ENCODE measurements at places on chromosomes 11 and 22.

DNA sequence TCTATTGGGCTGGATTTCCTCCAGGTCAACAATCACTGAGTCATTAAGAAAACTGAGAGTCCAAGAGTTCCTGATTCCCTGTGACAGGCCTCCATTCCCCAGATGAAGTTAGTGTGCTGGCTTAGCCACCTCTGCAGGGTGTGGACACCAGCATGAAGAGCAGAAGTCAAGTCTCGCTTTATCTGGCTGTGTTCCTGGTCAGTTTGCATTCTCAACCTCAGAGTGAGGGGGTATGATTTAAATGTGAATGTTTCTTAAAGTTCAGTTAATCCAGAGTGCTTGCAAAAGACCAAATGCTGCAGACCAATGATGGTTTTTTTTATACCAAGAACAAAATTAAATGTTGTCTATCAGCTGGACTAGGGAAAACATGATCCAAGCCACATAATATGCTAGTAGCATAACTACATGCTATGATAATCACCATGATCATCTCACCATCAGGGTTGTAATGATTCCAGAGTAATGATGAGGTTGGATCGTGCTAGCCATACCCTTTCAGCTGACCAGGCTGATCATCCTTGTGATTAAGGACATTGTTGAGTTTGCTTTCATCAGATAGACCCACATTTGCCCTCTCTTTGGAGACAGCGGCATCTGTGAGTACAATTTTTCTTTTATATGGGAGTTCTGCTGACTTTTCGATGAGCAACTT is 145.8 kb upstream of the ARHGAP20 start:
- no peak for DNase-seq

- DNase-seq = no peak
These were observed 104.0 kb downstream of the FAR1 start for GRCh38 chr11:13772223-13773046.

DNA sequence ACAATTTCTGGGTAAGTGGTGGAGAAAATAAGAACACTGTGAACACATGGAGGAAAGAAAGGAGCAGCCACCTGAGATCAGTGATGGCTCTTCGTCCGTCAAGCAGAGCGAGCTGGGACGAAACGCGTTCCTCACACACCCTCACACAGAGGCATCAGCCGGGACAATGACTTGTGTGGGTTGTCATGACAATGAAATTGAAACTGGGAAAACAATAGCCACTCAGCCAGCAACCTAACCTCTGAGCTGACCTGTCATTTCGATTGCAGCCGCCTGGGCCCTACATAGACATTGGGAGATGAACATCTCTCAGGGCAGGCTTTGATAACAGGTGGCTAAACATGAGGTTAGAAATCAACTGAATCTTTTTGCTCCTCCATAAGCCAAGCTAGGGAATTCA is 51.3 kb downstream of the TRIM29 start:
- DNase-seq = no peak

- DNase-seq = no peak
These were observed 131.2 kb downstream of the VPREB1 start for GRCh38 chr22:22375576-22376351.

DNA sequence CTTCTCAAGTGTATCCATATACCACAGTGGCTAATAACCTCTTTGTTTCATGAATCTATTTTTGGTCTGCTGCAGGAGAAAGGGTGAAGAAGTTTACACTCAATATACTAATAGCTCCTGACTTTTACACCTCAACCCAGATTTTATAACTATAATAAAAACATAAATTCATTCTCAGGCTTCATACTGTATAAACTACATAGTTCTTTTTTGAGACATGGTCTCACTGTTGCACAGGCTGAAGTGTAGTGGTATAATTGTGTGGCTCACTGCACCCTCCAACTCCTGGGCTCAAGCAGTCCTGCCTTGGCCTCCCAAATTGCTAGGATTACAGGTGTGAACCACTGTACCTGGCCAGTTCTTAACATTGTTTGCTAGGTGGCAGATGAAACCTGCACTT is 17.8 kb upstream of the CCDC179 start:
- DNase-seq = no peak

- no peak for DNase-seq
These were observed 69.7 kb upstream of the GRAMD1B start for GRCh38 chr11:123360267-123360936.

- peak; percentile 37 for DNase-seq
These were observed 98.0 kb upstream of the ASPHD2 start for GRCh38 chr22:26330971-26331625.

DNA sequence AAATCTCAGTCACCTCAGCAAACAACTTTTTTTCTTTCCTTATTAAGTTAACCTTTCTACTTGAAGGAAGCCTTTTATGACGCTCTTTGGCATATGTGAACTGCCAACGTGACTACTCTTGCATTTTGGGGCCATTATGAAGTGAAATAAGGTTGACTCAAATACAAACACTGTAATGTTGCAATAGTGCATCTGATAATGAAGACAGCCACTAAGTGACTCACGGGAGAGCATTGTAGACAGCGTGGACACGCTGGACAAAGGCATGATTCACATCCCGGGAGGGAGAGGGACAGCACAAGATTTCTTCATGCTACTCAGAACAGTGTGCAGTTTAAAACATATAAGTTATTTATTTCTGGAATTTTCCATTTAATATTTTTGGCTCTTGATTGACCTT is 560.8 kb downstream of the ETS1 start:
- no peak for DNase-seq

GRCh38 chr11:134157451-134157850 is 66.3 kb downstream of the NCAPD3 start:
- DNase-seq = no peak

DNA sequence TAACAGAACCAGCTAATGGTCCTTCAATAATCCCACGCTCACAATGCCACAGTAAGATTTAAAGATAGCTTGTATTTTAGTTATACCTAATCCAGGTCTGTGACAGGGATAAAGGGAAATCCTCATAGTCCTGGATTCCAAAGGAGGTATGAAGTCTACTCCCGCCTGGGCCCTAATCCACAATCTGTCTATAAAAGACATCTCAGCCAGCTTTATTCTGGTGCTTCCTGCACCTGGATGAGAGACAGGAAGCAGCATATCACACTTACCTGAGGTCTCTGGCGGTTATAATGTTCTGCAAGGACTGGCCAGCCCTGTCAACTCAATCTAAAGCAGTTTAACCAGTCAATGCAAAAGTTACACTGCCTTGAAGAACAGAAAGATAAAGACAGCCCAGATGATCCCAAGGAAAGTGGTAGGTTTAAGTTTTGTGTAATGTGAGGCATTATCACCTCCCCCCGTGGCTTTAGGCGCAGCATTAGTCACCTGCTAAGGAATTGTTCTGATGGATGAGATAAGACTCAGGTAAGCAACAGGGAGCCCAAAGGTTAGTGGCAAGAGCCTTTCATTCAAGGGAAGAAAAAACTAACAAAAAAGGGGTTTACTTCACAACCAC is 57.6 kb downstream of the PLEKHA7 start:
- no peak for DNase-seq

- DNase-seq = no peak
These were observed 76.7 kb downstream of the ATG16L2 start for GRCh38 chr11:72890881-72891280.

DNA sequence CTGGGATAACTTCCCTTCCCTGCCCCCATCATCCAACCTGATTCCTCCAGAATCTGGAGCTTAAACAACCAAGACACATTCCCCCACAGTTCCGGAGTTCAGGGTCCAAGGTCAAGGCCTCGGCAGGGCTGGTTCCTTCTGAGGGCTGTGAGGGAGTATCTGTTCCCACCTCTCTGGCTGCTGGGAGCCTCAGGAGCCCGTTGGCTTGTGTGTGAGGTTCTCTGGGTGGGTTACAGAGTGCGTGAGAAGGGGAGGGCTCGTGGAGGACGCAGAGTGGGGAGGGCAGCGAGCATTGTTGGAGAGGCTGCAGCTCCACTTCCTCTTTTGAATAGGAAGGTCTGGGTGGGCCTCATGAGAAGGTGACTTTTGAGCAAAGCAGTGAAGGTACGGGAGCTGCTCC is 8.5 kb downstream of the SERHL2 start:
- DNase-seq = no peak

DNA sequence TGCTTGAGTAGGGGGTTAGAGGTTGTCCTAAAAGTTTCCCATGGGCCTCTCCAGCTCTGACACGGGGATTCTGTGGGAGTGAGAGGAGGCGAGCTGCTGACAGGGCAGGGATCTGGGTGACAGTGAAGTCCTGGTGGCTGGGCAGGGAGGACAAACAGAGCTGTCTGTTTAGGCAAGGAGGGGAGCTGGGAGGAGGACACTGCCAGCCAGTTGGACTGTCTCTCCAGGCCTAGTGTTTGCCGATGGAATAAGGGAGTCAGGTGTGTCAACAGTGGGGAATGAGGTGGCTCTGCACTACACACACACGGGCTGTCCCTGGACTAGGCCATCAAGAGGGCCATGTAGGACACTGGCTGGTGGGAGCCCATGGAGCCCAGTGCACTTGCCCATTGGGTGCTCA is 20.6 kb upstream of the SYT7 start:
- DNase-seq = no peak

GRCh38 chr11:122893131-122893530 is 10.6 kb downstream of the JHY start:
- DNase-seq = no peak

DNA sequence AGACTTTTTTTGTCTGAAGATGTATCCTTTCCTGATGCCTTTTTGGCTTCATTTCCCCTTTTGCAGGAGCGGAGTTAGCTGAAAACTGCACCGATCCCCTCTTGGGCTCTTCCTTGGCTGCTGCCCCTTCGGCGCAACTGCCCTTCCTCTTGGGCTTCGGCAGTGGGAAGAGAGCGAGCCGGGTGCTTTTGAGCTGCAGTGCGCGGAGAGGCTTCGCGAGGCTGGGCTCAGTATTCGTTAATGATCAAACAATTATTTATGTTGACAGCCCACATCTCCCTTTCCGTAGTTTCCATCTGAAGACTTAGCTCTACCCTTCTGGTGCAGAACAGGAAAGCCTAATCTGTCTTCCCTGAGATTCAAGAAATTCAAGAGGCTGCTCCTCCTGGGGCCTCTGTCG is 170.8 kb downstream of the CSNK2A3 start:
- DNase-seq = no peak

- DNase-seq = no peak
These were observed 80.1 kb downstream of the LDLRAD3 start for GRCh38 chr11:36023922-36024321.

DNA sequence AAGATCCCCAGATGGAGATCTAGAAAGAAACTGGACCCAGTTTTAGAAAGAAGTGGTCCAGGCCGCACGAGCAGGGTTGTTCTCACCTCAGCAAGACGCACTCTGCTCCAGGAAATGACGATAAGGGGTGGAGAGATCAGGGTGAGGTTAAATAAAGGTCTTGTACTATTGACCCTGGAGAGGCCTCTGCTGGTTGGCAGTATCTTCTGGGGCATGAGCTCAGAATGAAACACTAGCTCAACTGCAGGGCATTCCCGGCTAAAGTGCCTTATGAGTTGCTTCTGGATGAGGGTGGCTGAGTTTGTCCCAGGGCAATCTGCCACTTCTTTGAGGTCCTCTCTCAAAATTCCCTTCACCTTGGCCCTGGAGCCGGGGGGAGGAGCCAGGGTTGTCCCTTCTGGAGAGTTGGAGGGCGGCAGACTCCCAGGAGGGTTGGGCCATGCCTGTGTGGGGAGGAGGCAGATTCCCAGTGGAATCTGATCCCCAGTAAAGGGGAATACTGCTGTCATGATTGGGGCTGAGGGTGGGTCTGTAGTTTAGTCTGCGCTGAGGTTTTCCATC is 10.9 kb downstream of the USP2 start:
- no peak for DNase-seq

GRCh38 chr22:17570851-17571631 is 7.7 kb downstream of the SLC25A18 start:
- no peak for DNase-seq

DNA sequence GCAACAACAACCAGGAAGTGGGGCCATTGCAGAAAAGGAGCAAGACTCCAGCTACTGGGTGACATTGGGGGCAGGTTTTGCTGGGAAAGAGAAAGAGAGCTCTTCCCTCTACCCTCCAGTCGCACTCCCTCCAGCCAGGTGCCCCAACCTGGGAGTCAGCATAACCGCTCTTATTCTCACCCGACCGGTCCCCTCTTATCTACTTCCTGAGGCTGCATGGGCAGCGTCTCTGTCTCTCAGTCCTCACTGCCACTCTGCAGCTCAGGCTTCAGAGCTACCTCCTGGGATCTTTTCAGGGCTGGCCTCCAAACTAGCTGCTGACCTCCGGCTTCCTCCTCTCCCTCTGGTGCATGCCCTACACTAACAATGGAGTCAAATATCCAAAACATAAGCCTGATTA is 5.1 kb downstream of the ZNF70 start:
- DNase-seq = no peak

- no peak for DNase-seq
These were observed 355.9 kb upstream of the TENM4 start for GRCh38 chr11:79796704-79797103.

GRCh38 chr11:2259897-2260451 is 10.4 kb downstream of the ASCL2 start:
- DNase-seq = no peak

GRCh38 chr11:1236316-1237127 is 13.7 kb downstream of the MUC5B start:
- DNase-seq = no peak

DNA sequence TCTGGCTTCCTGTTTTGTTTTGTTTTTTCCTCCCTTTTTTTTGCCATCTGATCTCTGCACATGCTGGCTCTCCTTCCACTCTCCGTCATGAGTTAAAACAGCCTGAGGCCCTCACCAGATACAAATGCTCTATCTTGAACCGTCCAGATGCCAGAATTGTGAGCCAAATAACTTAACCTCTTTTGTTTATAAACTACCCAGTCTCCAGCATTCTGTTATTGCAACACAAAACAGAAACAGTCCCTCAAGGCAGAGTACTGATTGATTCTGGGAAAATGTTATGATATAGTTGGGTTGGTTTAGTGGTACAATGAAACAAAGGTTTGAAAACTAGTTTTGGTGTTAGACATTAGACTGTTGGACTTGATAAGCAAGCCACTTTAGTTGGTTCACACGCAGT is 1390.0 kb upstream of the RAG2 start:
- no peak for DNase-seq

- no peak for DNase-seq
These were observed 17.5 kb upstream of the OPCML start for GRCh38 chr11:133549826-133550225.

- no peak for DNase-seq
These were observed 76.5 kb downstream of the BTBD10 start for GRCh38 chr11:13386567-13386966.

DNA sequence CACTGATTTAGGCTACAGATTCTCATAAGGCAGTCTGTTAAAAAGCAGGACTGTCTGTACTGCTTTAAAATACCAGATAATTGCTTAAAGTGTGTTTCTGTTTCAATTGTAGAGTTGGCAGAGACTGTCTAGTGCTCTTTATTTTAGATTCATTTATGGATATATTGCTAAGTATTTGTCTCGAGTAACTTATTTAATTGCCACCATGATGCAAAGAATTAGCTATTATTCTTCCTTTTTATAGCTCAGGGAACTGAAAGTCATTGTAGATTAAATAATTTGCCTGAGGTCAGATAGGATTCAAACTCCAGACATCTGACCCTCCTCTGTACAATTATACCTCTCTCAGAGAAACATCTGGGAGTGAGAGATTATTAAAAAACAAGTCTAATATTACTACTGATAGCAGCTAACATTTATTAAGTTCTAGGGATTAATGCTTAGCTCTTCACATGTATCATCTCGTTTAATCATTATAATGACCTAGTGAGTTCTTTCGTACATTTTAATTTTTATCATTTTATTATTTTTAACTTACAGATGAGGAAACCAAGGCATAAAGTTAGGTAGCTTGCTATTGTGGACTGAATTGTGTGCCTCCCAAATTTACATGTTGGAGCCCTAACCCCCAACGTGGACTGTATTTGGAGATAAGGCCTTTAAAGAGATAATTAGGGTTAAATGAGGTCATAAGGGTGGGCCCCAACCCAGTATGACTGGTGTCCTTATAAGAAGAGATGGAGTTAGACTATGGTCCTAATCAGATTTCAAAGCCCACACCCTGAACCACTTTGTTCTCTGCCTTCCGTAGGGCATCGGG is 19.7 kb upstream of the RAG2 start:
- DNase-seq = no peak

Measured in stimulated activated naive CD4-positive, alpha-beta T cell treated with Interleukin-2 at 50 U/mL for 16 hours (primary cell).